Stimulated activated CD4-positive, alpha-beta T cell treated with anti-CD3 and anti-CD28 coated beads, Interleukin-4, amount 100 ng/mL, for 1 hour (primary cell): ENCODE measurements at places on chromosomes 11 and 22.

DNA sequence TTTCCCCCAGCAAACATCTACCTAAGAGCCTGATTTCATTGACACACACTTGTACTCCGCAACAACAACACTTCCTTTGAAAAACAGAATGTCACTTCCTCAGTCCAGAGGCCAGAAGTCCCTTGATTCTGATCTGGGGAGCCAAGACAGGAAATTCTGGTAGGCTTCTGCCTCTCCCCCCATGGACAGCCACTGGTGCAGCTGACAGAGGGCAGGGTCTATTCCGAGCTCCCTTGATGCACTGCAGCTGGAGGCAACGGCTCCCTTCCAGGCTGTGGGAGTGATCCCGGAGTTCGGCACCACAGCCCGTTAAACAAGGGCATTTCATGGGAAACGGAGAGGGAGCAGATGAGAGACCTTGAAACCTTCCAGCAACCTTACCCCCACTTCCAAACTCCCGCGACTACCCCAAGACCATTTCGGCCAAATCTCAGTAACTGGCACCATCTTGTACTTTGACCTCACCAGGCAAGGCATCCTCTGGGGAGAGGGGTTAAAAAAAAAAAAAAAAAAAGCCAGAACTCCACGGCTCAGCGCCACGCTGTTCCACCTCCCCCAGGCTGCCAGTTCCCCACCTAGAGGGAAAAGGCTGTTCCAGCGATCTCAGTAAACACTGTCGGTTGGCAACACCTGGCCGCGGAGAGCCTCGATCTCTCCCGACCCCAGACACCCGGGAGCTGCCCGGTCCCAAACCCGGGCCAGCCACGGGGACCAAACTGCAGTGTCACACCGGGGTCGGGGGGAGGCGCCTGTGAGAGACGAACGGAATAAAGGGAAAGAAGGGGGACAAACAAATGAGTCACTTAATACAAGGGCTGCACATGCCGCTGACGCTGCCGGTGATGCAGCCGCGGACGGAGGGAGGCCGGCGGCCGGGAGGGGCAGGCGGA lies 1.1 kb downstream of the GAB2 start:
- peak; percentile 77 for DNase-seq

DNA sequence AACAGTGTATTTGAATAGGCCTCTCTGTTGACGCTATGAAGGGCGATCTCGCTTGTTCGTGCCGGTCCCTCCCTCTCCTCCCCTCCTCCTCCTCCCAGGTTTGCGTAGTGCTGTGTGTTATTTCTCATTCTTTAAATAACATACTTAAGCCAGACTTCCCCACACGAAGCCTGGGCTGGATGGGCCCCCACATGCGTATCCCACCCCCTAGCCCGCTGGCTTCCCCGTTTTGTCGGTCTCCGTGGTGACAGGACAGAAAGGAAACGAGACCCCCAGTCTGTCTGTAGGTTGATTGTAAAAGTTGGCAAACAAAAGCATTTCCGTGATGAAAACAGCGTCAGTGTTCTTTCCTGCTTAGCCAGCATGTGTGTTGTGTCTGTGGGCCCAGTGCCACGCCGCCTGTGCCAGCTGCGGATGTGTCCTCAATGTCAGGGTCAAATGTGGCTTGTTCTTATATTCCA lies 27.3 kb downstream of the FAM118A start:
- no peak for DNase-seq

DNA sequence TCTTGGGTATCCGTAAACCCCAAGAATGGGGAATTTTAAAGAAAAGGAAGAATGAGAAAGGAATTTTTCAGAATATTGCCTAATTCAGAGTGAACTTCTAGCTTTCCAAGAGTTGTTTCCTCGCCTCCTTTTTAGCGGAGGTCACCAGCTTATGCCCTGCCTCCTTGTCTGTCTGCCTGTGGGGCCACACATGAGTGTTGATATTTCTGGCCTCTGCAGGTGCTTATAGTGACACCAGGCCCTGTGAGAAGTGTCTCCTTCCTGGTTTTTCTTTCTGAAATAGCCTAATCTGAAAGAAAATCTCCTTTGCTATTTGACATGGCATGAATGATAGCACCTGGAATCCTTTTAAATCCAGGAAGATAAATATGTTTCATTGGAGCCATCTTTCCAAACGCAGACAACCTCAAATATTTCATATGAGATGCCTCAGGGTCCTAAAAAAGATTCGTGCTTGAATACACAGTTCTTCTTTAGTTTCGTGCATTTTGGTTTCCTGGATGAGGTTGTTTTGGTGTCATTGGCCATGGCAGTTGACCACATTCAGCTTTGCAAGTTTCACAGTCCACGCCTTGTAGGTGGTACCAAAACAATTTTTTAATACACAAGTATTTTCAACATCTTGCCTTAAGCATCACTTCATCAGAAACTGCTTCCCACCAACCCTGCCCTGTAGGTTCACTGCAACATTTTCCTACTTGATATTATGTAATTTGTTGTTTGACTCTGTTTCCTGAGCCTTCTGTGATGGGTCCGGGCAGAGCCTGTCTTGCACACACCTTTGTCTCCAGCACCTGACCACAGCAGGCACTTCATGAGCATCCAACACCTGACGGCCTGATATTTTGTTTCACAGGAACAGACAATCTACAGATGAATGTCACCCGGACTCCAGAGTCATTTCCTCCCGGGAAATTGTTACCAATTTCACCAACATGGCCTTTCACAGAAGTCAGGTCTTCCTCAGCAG lies 159.4 kb downstream of the C11orf91 start:
- no peak for DNase-seq

- DNase-seq: no peak
These were observed 247.1 kb downstream of the C11orf87 start for GRCh38 chr11:109668973-109669634.

DNA sequence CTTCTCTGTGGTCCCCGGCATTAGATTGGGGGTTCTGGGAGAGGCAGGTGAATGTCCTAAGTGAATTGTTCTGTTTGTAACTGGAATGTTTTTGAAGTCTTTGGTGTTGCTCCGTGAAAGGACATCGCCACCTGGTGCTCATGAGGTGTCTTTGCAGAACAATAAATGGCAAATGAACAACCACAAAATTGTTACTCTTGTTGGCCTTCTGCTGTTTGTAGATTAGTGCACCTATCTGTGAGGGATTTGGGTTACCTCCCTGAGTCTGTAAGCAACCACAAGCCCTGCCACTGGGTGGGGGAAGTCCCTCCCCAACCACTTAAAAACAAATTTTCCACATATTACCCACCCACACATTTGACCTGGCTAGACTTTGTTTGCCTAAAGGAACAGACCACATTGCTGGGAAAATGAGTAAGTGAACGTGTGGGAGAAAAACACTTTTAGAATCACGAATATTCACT lies 4.7 kb downstream of the MPEG1 start:
- DNase-seq: peak; percentile 37
